Stimulated activated CD4-positive, alpha-beta T cell treated with anti-CD3 and anti-CD28 coated beads, Interleukin-2, amount 100 ng/mL, for 24 hours (primary cell): ENCODE measurements at places on chromosomes 13 and 19.

DNA sequence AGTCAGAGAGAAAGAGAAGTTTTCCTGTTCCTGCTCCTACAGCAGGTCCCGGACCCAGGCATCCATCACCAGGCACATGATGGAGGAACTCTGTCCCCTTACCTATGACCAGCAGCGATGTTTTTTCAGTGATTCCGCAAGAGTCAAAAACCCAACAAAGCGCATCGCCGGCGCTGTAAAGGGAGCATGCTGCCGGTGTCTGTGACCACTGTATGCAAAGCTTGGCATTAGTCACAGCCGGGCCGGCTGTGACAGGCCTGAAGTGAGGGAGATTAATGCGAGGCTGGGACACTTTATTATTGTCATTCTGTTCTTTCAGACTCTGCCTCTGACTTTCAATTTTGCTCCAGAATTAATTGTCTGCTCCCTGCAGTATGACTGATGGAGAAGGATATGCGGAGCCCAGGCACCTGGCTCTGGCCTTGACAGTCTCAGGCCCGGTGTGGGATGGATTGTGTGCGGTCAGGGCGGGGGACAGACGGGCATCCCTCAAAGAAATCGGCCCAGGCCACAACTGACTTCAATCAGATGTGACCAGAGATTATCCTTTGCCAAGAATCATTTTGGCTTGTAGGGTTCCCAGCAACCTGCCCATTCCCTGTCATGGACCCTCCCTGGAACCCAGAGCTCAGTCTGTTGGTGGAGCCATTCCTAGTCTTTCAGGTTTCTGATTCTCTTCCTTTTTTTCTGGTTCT is 462.0 kb upstream of the ZNF507 start:
- DNase-seq: no peak

DNA sequence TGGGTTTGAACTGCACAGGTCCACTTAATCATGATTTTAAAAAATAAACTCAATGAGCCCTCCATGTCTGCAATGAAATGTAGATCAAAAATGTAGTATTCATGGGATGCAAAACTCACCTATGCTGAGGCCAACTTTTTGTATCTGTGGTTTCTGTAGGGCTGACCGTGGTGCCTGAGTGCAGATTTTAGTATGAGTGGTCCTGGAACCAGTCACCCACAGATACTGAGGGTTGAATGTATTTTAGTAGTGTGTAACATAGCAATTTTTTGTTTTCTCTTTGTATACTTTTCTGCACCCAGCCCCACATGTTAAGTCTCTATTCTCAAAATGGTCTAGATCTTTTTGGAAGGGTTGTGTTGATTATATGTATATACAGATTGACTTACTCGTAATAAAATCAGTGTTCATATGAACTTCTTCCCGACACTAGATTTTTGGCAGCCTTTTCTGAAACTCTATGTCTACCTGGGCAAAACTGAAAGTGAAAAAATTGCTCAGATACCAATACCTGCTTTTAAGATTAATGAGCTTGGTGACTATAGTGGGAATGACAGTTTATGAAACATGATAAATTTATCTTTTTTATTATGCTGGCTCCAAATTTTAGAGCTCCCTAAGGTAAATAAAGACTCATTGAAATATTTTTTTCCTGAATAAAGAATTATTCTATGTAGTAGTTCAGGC is 51.6 kb downstream of the DNAJC15 start:
- DNase-seq: no peak

- no peak for DNase-seq
Measured at GRCh38 chr19:4443188-4443587, 14.4 kb downstream of the UBXN6 start.

- no peak for DNase-seq
Measured at GRCh38 chr13:53622456-53622855, 593.8 kb downstream of the OLFM4 start.

DNA sequence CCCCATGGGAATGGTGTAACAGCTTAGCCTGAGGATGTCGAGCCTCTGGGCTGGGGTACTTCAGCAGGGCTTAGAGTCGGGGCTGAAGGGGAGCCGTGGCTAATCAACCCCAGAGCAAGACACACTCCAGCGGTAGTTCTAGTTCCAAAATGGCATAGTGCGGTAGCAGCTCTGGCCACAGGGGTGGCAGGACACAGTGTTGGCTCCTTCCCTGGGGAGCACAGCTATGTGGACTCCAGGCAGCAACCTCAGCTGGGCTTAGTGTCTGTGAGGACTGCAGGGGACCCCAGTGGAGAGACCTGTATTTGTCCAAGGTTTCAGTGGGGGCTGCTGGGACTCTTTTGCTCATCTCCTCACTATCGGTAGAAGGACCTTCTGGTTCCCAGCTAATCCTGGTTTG is 70.8 kb upstream of the PCDH20 start:
- DNase-seq: no peak

DNA sequence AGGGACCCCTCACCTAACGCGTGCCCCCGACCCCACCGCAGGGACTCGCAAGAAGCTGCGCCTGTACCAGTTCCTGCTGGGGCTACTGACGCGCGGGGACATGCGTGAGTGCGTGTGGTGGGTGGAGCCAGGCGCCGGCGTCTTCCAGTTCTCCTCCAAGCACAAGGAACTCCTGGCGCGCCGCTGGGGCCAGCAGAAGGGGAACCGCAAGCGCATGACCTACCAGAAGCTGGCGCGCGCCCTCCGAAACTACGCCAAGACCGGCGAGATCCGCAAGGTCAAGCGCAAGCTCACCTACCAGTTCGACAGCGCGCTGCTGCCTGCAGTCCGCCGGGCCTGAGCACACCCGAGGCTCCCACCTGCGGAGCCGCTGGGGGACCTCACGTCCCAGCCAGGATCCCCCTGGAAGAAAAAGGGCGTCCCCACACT is 4.7 kb upstream of the MYBPC2 start:
- DNase-seq: peak; percentile 51

- DNase-seq: no peak
Measured at GRCh38 chr13:50912851-50913250, 3.3 kb downstream of the RNASEH2B start.

DNA sequence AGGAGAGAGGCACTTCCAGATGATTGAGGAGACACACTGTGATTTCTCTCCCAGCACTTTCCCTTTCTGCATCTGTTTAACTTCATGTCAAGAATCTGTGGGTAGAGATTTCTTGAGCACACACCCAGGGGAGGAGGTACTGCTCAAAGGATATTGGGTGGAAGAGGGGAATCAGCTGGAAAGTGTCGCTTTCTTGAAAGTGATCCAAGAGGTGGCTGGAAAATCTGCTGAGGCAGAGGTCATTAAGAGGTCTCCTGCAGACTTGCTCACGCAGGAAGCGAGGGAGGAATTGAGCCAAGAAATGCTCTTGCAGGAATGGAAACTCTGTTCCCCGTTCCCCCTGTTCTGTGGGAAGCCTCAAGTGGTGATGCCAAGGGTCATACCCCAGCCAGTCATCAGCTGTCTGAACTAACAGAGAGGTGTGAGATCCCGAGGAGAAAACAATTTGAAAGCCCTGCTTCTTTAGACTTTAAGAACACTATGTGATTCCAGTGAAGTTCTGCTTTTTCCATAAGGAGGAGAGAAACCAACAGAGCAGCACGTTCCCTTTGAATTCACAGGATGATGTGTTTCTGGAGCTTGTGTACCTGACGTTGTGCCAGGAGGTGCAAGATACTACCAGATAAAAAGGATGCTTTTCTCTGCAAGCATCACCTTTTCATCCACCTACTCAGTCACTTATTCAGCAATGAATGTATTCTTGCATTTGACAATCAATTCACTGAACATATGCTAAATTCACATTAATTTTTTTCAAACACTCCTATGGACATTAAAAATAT is 163.4 kb upstream of the GPR12 start:
- no peak for DNase-seq

GRCh38 chr13:38409771-38410170 is 60.1 kb downstream of the UFM1 start:
- DNase-seq: no peak

- no peak for DNase-seq
Measured at GRCh38 chr19:33719366-33720154, 77.1 kb upstream of the KCTD15 start.

GRCh38 chr13:111945086-111945485 is 121.9 kb upstream of the SOX1 start:
- DNase-seq: no peak

- no peak for DNase-seq
Measured at GRCh38 chr13:100502446-100502845, 86.1 kb downstream of the GGACT start.

DNA sequence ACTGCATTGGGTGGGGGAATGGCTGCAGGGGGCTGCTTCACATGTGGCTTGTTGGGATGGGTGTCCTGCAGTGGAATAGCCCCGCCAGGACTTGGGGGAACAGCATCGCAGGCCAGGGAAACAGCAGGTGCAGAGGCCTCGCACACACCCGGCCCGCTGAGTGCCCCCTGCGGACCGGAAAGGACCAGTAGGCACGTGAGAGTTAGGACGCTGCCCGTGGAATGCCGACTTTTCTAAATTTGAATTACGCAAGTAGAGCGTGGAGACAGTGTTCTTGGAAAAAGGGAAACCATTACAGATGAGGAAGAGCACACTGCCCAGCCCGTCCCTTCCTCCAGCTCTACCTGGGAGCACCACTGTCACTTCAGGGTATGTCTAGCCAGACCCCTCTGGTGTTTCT is 11.5 kb downstream of the DNM2 start:
- DNase-seq: no peak

DNA sequence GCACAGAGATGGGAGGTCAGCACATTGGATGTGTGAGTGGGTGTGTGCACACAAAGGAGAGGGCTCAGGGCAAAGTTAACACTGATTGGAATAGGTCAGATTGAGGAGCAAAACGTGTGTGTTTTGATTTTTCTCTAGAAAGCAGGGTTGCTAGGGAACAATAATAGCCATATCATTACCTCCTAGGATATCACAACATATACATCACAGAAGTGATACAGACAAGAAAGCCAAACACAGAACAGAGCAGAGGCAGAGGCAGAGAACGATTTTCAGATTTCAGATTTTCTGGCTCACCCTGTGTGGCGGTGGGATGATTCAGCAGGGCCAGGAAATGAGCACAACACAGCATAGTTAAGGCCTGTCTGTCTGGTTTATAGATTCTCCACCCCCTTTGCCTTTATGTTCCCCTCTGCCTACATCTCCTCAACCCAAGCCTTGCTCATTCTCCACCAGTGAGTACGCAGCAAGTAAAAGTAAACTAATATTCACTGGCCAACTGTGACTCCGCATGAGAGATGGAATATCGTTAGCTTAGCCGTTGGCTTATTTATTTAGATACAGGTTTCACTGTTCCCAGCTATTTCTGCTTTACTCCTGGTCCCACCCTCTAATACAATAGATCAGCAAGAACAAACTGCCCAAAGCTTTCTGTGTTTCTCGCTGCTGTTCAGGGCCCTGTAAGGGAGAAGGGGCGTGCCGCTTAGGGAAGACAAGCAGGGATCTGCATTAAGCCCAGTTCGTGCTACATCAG is 182.7 kb upstream of the TSC22D1 start:
- peak; percentile 22 for DNase-seq

- no peak for DNase-seq
Measured at GRCh38 chr13:36553491-36553890, 120.3 kb upstream of the SERTM1 start.

DNA sequence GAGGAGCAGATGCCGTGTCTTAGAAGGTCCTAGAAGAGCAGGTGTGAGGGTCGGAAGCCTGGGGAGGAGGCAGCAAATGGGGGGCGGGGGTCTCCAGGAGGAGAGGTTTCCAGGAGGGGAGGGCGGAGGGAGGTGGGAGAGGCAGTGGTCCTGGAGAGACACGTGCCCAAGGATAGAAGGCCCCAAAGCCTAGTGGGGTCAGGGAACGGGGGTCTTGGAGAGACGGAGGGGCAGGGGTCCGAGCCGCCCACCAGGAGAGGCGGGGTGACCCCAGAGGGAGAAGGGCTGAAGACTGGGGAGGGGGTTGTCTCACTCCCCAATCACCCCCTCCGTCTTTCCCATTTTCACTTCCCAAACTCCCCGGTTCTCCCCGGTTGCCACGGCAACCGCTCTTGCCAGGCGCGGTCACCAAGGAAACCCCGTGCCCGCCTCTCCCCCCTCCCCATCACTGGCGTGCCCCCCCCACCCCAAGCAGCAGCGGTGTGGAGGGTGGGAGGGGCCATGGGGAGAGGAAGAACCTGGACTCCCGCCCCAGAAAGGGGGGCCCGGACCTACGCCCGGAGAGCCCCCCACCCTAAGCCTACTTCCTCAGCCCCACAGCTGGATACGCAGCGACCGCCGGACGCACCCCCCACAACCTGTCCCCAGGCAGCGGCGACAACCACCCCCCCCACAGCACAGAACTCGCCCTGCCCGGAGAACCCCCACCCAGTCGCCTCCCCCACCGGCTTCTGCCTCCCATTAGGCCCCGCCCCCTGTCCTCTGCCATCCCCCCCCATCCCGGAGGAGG is 988 bp downstream of the LRRC4B start:
- no peak for DNase-seq

DNA sequence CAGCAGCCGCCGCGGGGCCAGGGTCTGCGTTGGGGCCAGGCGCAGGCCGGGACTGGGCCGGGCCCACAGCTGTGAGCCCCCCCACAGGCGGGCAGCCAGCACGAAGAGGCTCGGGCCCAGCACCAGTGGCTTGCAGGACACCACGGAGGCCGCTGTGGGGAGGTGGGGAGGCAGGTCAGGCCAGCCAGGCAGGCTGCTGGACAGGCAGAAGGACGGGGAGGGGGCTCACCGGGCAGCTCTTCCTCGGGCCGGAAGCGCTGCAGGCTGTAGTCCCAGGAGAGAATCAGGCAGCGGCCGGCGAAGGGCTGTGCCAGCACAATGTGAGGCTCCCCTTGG is 8.3 kb downstream of the LGI4 start:
- no peak for DNase-seq

DNA sequence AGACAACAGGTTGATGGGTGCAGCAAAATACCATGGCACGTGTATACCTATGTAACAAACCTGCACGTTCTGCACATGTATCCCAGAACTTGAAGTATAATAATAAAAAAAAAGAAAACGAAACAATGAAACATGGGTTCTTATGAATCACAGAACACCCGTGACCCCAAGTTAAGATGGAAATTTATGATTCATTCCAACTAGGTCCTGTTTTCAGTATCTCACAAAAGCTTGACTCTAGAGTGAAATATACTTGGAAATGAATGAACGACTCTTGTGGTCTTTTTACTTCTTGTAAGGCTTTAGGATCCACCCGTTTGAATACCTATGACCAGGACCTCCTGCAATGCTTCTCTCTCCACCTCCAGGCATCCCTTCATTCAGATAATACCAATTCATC is 3.5 kb upstream of the LILRB4 start:
- DNase-seq: no peak

GRCh38 chr13:74158571-74159352 is 24.6 kb upstream of the KLF12 start:
- DNase-seq: no peak

GRCh38 chr13:74730556-74731331 is 596.5 kb upstream of the KLF12 start:
- DNase-seq: no peak

- DNase-seq: no peak
Measured at GRCh38 chr13:85853901-85854663, 54.9 kb upstream of the SLITRK6 start.
